ENCODE measurements at places on chromosomes 7 and 10.

GRCh38 chr7:131196803-131197202 is 130.9 kb upstream of the MKLN1 start:
- no peak for DNase-seq

- DNase-seq = no peak
Measured at GRCh38 chr7:117875566-117875965, 2.3 kb upstream of the CTTNBP2 start.

DNA sequence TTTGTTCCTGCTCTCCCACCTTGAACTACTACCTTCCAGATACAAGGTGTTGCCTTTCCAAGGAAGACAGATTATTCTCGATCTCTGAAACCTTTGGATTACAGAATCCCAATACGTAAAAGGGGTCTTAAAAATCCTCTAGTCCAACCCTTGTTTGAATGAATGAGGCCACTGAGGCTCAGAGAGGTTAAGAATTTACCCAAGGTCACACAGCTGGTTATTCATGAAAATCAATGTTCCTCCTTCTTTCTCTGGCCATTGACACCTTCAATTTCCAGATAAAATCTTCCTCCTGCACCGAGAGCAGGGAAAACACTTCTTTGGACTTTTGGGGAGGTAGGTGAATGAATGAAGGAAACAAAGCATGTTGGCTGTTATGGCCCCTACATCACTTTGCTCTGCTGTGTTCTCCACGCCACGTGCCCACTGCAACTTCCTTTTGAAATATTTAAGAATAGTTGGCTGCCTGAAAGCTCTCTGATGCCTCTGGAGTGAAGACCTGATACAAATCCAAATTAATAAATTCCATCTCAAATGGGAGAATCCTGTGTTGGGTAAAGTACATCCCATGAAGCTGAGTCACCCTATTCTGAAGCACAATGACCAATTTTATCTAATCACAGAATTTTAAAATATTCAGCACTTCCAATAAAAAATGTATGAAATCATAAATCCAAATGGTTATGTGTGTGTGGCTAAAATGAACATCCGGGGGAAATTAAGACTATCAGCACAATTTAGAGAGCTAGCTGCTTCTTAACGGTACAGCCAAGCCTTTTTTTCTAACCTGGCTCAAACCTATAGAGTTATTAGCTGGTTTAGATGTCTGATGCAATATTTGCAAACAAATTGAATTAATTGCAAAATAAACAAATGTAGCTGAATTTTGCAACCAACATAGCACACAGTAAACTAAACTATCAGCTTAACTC is 7.3 kb downstream of the SVIL start:
- no peak for DNase-seq

DNA sequence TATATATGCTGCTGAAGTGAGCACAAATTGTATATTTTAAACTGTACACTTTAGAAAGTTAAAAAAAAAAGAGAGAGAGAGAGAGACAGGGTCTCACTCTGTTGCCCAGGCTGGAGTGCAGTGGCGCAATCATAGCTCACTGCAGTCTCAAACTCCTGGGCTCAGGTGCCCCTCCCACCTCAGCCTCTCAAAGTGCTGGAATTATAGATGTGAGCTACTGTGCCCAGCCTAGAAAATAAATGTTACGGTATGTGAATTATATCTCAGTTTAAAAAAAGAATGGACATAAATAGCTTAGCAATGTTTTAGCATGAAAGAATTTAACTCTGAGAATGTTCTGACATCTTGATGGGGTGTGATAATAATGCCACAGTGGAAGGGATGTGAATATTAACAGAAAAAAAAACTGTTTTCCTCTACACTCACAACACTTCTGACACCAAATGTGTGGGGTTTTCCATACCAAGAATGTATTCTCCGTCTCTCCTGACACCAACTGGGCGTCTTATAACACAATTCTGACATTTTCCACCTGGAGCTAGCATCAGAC is 162.1 kb downstream of the PLCE1 start:
- DNase-seq = no peak

- no peak for DNase-seq
Measured at GRCh38 chr10:31099094-31099493, 67.4 kb upstream of the ZNF438 start.

GRCh38 chr7:150945171-150945852 is 32.8 kb downstream of the KCNH2 start:
- no peak for DNase-seq

- no peak for DNase-seq
Measured at GRCh38 chr10:30059209-30060107, at the start of gene JCAD. Gene JCAD (minus strand): TSS chr10:30059586. CDS start chr10:30047812, 11,774 bp downstream.

DNA sequence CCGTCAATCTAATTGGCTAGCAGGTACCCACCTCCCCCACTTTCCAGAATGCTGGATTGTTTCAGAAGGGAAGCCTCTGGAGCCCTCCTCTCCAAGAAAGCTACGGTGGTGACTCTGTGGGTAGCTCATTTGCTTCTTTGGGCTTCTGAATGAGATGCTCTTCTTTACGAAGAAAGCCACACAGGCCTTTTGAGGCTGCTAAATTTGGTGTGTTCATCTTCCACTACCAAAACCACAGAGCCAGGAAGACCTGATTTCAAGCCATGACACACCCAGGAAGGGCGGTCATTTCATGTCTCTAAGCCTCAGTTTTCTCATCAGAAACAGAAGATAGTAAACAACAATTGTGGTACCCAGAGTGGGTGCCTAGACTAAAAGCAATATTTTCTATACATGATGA is 901.2 kb downstream of the KCNMA1 start:
- no peak for DNase-seq

DNA sequence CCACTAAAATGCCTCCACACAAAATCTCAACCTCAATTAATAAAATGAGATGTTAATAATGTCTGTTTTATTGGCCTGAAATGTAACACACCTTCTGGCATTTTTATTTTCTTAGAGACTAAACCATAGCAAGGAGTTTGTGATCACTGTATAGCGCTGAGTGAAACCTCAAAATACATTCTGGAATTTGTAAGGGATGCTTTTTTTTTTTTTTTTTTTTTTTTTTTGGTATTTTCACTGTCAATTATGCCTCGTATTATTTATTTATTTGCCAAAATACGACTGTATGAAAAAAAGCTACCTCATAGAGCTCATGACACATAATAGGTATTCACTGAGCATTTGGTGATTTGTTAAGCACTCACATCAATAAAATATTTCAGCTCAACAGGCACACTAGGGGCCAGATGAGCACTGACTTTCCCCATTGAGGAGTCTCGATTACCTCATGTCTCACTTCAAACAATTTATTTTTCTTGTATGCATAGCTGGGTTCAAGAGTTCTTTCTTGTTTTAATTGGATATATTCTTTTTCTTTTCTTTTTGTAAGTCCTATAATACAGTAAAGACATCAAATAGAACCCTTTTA is 36.5 kb downstream of the SEMA3C start:
- DNase-seq = no peak

GRCh38 chr10:11721806-11722205 is 20.4 kb upstream of the ECHDC3 start:
- DNase-seq = no peak

DNA sequence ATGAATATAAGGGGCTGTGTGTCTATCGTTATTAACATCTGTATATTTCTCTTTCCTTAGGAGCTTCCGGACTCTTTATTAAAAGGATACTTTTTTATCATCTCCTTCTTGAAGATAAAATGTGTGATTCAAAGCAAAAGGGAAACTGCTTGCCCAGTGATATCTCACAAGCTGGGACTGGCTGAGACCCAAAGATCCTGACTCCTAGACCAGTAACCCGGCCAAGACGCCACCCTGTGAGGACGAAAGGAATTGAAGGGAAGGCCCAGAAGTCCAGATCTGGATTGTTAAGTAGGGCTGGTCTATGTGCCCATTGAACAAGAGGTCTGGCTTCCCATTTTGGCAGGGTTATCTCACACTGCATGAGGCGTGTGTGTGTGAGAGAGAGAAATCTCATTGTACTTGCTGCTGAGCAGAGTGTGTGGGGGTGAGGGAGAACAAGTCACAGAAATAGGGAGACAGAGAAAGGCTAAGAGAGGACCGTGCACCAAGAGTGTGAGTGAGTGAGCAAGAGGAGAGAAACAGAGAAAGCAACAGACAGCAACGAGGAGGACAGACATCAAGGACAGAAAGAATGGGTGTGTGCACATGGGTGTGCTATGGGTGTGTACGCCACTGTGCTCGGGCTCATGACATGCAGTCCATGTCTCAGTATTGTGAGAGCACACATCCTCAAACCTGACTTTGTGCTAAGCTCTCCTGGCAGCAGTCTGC is 75.4 kb downstream of the PLXNA4 start:
- DNase-seq = no peak

- DNase-seq = no peak
Measured at GRCh38 chr7:45625714-45626440, 51.7 kb downstream of the ADCY1 start.

- no peak for DNase-seq
Measured at GRCh38 chr10:70910486-70911341, 22.3 kb upstream of the PCBD1 start.

- no peak for DNase-seq
Measured at GRCh38 chr10:116096526-116096925, 176.5 kb downstream of the GFRA1 start.

GRCh38 chr7:108222236-108222892 is 92.2 kb upstream of the LAMB4 start:
- no peak for DNase-seq

DNA sequence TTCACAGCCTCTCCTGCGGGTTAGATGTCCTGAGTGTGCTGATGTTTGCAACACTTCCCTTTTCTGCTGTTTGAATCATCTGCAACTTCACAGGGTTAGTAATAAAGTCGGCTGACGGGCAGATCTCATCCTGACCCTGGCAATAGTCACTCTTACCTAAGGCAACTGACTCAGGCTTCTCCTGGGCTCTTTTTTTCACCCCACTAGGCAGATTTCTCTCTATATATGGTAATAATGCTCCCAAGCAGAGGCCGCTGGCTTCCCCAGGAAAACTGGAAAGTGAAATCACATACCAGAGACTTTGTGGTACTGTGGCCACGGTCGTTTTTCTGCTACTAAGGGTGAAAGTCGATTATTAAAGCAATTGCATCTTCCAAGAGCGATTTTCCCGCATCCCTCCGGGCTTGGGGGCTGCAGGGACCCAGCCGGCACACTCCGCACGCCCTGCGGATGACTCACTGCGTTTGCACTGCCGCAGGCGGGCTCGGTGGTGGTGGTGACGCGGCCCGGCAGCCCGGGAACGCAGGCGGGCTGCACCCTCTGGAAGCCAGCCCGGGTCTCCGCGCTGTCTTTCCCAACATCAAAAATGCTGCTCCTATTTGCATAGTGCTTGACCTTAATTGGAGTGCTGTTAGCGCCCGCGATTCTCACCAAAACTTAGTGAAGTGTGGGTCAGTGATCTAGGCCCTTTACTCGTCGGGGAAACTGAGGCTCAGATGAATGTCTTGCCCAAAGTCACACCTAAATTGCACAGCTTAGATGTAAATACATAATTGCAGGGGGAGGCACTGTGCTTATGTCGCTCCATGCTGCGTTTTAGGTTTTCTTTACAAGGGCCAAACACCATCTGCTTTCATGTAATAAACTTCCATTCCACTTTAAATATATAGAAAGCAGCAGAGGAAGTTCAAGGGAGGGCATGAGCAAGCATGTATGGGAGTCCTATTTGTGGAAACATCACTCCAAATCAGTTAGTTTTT is 47.6 kb upstream of the ITGB1 start:
- peak; percentile 70 for DNase-seq

GRCh38 chr10:125192005-125192404 is 31.6 kb upstream of the CTBP2 start:
- DNase-seq = no peak

DNA sequence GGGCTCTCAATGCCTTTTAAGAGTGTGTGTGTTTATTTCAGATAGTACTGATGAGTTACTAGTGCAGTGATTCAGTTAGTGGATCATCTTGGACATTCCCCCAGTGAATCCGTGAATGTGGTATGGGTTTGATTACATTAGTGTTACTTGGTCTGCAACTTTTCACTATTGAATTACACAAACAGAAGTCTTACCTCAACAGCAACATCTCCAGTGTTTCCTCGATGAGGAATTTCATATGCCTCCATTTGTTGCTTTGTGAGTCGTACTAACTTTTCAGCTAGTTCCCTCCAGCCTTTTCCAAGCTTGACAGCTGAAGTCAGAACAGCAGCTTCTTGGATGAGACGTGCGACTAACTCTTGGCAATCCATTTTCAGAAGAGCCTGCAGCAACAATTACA is 63.2 kb downstream of the MACC1 start:
- DNase-seq = no peak

- no peak for DNase-seq
Measured at GRCh38 chr10:133167693-133168616, 7.9 kb downstream of the KNDC1 start.

GRCh38 chr10:104895541-104895940 is 254.5 kb downstream of the SORCS3 start:
- DNase-seq = no peak

GRCh38 chr10:121911421-121911697 is 16.5 kb downstream of the ATE1 start:
- no peak for DNase-seq

DNA sequence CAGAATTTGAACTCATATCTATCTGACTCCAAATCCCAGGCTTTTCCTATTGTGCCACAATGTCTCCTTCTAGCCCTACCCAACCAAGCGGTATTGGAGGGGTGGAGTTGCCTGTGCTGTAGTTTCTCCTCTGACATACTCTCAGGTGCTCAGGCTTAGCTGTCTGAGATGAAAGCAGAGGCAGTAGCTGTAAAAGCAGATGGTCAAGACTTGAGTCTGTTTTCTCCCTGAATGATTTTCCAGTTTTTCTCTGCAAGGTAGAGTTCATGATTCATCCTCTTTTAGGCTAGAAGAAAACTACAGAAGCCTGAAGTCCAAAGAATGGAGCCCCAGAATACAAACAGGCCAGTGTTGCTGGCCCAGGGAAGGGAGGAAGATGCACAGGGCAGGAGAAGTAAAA is 130.0 kb downstream of the PDE1C start:
- DNase-seq = no peak

- no peak for DNase-seq
Measured at GRCh38 chr7:7395785-7396184, 139.9 kb downstream of the COL28A1 start.

DNA sequence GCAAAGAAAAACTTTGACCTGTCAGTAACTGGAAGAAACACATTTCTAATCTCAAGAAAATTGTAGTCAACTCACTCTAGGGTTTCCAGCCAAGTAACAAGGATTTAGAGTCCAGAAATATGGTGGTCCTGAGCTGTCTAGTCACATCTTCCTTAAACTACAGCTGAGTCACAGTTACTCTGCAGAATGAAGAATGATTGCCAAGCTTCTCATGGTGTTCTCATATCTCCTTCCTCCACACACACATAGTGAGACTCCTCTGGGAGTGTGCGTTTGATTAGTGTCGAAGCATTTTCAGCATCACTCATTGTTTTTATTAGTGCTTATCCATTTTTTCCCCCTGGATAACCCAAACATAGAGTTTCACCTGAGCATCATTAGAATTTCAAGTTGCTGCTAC is 93.1 kb upstream of the CXCL12 start:
- no peak for DNase-seq

DNA sequence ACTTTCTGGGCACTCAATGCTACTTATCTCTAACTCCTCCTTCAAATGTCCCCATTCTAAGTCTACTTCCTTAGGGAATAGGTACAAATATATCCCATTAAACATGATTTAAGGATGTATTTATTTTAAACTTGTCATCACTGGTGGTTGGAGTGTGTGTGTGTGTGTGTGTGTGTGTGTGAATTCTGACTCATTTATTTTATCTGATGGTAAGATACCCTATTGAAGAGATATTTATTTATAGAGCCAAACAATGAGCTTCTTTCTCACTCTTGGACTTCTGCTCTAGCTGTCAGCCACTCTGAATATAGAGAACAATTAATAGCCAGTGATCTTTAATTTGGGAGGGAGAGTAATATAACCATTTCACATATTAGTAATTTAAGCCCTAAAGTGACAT is 17.8 kb upstream of the MAGI2 start:
- DNase-seq = no peak

GRCh38 chr10:123583639-123584418 is 82.3 kb upstream of the GPR26 start:
- DNase-seq = peak; percentile 64
